ENCODE measurements at places on chromosomes 4 and X. TPM values are rescaled to one million over a fixed set of nuclear protein-coding genes. Genes with fewer than 3 reads are reported as not detected.

USP17L26 gene
- not detected for total RNA-seq

TMPRSS11F gene
- not detected for total RNA-seq

- no peak for DNase-seq
Measured at GRCh38 chr4:118718511-118719170, 33.4 kb downstream of the METTL14 start.

TRAM1L1 gene
- total RNA-seq: 0.72 TPM

DNA sequence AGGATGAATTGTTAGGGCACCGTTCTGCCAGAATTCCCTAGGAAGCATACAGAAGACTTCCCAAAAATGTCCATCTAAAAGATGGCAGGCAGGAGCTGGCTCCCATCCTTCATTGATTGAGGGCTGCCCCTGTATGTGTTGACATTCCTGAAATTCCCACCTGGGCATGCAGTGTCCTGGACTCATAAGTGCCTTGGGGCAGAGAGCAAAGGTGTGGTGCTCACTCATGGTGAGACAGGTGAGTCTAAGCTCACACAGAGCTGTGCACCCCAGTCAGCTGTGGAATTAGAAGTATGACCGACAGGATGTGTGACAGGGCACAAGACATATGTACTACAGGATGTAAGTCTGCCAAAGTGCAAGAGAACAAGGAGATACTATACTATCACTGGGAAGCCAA lies 271.9 kb downstream of the MID1IP1 start:
- no peak for DNase-seq

DNA sequence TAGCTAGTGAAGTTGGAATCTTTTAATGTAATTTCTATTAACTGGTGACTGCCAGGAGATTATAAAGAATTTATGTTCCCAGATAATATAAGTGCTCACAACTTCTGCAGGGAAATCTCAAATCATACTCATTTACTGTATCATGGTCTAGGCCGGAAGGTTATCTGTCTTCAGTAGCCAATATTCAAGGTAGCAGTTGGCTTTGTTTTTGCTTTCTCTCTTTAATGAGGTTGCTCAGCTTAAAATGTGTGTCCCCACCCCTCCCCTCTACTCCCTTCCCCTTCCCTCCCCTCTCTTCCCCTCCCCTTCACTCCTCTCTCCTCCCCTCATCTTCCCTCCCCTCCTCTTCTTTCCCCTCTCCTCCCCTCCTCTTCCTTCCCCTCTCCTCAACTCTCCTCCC lies 117.6 kb downstream of the HPGD start:
- no peak for DNase-seq

HMX1 gene
- total RNA-seq: not detected

DNA sequence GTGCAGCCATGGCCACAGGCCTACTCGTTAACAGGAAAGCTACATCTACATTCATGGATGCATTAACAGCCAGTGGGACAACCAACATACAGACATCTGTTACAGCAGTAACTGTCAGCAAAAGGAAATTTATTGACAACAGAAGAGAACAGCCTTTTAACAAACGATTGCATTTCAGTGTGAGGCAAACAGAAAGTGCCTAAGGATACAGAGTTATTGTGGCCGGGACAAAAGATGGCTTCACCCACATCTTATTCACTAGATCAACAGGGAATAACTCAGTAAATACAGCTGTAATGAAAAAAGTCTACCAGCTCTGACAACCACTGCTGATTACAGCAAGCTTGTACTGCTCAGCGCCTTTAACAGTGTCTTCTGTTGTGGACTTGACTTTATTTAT lies 61.5 kb upstream of the TBL1X start:
- no peak for DNase-seq

TRMT44 gene
- 10.8 TPM for total RNA-seq

ADAM29 gene
- not detected for total RNA-seq

GRCh38 chr4:119666653-119667091 lies 38.1 kb upstream of the PDE5A start:
- DNase-seq: no peak

CYTL1 gene
- not detected for total RNA-seq

DNA sequence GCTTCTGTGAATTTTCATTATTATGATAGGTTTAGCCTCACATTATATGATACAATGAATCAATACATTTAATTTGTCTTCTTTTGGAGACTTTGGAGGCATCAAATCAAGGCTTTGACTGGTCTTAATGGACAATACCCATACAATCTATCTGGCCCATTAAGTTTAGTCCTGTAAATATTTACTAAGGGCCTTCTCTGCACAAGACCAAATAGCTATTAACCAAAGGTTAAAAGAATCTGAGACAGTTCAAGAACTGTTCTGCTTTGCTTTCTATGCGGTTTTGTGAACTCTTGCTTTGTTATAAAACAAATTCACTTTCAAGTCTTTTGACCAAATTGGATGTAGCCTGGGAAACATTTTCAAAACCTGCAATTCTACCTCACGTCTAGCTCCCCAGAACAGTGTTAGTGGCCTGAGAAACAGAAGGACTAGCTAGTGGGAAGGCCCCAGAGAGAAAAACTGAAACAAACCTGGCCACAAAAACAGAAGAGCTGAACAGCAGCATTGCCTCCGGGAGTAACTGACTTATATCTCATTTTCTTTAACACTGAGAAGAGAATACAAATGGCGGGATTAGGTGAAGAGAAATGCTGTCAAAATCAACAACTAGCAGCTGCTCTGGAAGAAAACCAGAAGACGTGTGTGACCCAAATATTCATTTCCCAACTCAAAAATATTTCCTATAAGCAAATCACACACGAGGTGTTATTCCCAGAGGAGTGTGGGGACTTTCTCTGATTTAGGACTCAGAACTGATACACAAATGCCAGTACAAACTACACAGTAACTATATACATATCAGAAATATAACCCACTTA lies 548 bp downstream of the TLR1 start:
- no peak for DNase-seq

GRCh38 chr4:83563998-83564397 lies 28.1 kb downstream of the GPAT3 start:
- DNase-seq: no peak

DACH2 gene
- 0.18 TPM for total RNA-seq

GRCh38 chrX:1451251-1451660 lies 1.5 kb downstream of the ASMTL start:
- DNase-seq: no peak

DNA sequence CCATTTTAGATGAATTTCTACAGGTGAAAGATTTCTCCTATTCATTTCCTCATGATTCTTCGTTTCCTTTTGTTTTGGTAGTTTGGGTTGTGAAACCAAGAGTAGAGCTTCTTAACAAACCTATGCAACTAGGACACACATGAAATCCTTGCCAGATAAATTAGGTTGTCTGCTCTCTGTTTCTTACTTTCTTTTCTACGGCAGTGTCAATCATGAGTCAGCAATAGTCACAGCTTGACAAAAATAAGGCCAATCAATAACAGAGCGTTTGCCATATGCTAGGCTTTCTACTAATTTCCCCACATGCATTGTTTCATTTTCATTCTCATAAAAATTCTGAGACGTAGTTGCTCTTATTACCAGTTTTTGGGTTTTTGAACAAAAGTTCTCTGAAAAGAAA lies 20.3 kb downstream of the CLRN2 start:
- no peak for DNase-seq

DNA sequence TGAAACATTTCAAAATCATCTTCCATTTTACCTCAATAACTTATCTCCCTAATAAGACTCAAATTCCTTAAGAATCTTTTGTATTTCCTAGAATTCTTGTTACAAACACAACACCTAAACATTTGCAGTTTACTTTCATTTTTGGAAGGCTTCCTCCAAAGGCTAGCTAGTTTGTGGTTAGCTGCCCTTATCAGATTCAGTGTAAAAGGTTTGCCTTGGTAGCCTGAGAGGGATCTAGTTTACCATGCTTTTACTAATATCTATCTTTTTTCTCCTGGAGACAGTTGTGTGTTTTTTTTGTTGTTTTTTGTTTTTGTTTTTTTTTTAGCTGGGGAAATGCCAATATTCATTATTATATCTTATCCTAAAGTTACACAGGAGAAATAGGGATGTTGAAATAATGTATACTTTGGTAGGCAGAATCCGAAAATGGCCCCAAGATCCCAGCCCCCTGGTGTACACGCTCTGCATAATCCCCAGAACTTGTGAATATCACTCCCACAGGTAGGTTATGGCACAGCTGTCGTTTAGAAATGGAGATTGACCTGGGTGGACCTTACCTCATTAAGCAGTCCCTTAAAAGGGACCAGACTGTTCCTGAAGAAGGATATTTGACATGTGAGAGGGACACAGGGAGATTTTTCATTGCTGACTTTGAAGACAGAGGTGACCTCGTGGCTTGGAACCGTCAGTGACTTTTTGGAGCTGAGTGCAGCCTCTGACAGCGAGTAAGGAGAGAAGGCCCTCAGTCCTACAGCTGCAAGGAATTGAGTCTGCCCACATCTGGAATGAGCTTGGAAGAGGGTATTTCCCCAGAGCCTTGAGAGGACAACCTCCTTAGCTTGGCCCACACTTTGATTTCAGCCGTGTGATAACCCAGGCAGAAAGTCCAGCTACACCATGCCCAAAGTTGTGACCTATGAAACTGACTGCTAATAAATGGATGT lies 33.4 kb downstream of the SEPTIN11 start:
- DNase-seq: no peak

- no peak for DNase-seq
Measured at GRCh38 chrX:4936315-4936714, 1222.9 kb upstream of the PRKX start.

DNA sequence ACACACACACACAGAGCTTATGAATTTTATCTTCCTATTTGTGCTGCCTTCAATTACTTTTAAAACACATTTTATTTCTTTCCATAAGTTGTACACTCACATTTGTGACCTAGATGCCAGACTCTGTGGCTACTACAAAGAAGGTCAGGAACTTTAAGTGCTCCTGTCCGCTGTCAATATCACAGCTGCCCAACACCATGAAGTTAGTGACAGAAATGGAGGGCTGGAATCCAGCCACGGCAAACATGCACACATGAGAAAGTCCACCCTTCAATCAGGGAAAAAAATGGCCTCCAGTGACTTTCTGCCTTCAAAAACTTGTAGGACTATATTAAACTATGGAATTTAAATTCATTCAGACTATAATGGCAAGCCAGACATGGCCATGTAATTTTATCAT lies 334.4 kb upstream of the FSTL5 start:
- no peak for DNase-seq

GRCh38 chr4:52643190-52643589 lies 15.9 kb downstream of the USP46 start:
- no peak for DNase-seq

DNA sequence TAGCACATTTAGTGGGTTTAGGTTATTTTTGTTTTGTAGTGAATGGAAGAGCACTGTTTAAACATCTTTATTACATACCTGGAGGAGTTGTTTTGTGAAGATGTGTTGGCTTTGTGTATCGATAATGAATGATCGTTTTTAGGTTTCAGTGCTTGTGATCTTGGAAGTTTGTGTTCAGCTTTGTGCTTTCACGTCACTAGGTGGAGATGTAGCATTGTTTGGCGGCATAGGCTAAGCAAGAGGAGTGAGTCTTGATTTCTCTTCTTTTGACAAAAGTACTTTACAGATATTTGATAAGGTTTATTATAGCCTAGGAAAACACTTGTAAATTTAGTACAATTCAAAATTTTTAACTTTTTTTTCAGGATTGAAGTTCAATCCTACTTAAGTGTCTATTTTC lies 50.4 kb downstream of the PDK3 start:
- no peak for DNase-seq

ASB9 gene
- total RNA-seq: 6.5 TPM

DNA sequence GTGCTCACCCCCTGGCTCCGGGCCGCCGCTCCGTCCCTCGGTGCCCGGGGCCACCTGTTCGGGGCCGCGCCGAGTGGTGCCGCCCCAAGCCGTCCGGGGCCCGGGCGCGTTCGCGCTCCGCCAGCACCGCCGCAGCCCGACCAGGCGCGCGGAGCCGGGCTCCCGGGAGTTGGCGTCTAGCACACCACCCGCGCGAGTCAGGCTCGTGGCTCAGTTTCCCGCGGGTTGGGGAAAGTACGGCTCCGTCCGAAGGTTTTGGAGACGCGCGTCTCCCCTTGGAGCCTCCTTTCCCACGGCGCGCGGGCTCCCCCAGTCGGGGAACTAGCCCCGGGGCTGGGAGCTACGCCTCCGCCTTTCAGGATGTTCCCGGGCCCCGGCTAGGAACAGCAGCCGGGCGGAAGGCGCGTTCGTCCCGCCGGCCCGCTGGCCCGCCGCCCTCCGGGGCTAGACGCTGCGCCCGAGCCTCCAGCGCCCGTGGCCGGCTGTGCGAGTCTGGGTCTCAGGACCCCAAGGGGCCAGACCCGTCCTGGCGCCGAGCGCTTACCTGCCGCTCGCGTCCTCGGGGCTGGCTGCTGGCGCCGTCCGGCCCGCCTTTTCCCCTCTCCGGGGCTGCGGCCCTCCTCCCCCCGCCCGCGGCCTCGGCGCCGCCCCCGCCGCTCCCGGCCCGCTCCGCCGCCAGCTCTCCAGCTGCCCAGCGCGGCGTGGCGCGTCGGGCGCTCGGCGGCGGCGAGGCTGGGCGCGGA lies at the start of gene ADGRG2:
Gene ADGRG2 (minus strand): TSS at position 571 of the 743 bp plus-strand sequence. CDS start 53,634 bp downstream, outside the sequence.
- DNase-seq: no peak

DNA sequence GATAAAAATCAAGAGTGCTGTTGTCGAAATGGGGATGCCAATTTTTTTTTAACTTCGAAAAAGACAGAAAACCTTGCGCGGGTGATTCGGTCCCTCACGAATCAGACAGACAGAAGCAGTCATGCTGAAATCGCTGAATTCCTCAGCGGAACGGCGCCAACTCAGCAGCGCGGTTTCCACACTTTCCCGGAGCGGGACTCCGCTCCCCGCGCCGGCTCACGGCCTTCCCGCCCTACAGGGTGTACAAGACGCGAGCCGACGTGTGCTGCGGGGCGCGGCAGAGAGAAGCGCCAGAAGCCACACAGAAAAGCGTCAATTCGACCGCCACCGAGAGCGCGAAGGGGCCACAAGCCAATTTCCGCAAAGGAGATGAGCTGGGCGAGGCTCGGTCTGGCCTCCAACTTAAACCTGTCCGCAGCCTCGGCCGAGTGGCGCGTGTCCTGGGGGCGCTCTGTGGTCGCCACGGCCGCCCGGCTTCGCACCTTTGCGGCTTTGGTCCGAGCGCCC lies 1.3 kb downstream of the NEXMIF start:
- DNase-seq: no peak

TBL1X gene
- 14.6 TPM for total RNA-seq

- DNase-seq: no peak
Measured at GRCh38 chrX:41377624-41378023, 43.7 kb downstream of the DDX3X start.

- no peak for DNase-seq
Measured at GRCh38 chr4:87209182-87209581, 11.2 kb downstream of the KLHL8 start.

GRCh38 chr4:142512161-142512560 lies 333.9 kb downstream of the INPP4B start:
- DNase-seq: no peak

SLC10A4 gene
- 1.2 TPM for total RNA-seq

XK gene
- 1.3 TPM for total RNA-seq

- DNase-seq: no peak
Measured at GRCh38 chr4:174860588-174860987, 31.5 kb upstream of the GLRA3 start.

All from Panc1 (cell line).